ENCODE measurements at places on chromosomes 12 and 14.

DNA sequence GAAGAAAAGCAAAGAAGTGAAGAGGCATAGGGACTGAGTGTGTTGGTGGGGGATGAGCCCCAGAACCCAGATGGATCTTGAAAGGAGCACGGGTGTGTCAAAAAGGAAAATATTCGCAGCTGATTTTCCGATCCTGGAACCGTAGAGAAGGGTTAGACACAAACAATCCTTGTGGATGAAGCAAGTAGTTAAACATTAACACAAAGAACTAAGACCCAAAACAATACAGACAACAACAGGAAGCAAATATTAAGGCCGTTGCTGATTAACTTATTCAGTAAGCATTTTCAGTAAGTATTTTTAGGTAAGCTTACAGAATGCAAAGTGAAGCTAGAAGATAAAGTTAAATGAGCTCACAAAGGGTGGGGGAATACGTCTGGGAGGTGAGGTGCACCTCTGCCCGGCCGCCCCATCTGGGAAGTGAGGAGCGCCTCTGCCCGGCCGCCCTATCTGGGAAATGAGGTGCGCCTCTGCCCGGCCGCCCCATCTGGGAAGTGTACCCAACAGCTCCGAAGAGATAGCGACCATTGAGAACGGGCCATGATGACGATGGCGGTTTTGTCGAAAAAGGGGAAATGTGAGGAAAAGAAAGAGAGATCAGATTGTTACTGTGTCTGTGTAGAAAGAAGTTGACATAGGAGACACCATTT, 62.8 kb upstream of the PRB2 start:
- no peak for DNase-seq

GRCh38 chr12:53867216-53868012, 71.2 kb upstream of the HOXC13 start:
- no peak for DNase-seq

DNA sequence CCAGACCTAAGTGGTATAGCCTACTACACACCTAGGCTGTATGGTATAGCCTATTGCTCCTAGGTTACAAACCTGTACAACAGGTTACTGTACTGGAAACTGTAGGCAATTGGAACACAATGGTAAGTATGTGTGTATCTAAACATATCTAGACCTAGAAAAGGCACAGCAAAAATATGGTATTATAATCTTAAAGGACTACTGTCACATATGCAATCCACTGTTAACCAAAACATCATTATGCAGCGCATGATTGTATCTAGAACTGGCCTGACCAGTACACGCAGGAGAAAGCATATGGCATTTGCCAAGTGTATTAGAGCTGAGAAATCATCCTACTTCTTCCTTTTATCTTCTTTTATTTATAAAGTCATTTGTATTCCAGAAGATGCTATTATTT, 75.5 kb downstream of the SLC8A3 start:
- no peak for DNase-seq

DNA sequence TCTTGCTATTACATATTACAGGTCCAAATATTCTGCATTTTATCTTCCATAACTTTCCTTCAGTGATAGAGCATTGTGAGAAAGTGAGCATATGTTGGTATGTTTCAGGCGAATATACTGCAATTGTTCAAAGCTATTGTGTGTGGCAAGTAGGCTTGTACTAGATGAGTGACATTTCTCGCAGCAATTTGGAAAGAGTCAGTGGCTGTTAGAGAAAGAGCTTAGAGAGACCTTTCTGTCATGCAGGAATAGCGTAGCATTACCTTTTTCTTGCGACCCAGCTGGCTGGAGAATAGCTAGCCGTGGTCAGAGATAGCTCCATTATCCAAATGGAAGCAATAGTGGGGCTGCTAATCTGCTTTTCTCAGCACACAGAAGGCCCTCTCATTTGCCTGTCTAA, 678.5 kb upstream of the FOXG1 start:
- DNase-seq, result no peak

Data from activated CD4-positive, alpha-beta T cell treated with anti-CD3 and anti-CD28 coated beads, Interleukin-2, amount 50 U/mL, for 16 hours (primary cell).